B cell (primary cell): ENCODE measurements at places on chromosomes 4 and X.

DNA sequence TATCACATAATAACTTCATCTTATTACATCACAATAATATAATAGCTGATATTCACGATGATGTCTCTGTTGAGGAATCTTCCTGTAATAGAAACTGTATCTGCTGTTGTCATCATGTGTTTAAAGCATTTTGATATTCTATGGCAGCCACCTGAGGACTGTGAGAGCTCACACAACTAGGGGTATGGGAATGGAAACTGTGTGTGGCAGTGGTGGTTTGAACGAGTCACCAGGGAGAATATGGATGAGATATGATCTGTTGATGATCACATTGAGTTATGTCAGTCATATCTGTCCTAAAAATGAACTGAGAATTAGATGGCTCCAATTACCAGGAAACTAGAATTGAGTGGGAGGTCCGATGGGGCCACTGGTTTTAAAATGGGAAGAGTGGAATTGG, 169.6 kb downstream of the MID1IP1 start:
- DNase-seq: no peak

- DNase-seq: no peak
Measured at GRCh38 chr4:42483426-42484379, 86.4 kb downstream of the SHISA3 start.

- DNase-seq: no peak
Measured at GRCh38 chr4:1604181-1604705, 79.9 kb downstream of the FAM53A start.

- no peak for DNase-seq
Measured at GRCh38 chr4:173835903-173836302, 305.9 kb upstream of the HAND2 start.

DNA sequence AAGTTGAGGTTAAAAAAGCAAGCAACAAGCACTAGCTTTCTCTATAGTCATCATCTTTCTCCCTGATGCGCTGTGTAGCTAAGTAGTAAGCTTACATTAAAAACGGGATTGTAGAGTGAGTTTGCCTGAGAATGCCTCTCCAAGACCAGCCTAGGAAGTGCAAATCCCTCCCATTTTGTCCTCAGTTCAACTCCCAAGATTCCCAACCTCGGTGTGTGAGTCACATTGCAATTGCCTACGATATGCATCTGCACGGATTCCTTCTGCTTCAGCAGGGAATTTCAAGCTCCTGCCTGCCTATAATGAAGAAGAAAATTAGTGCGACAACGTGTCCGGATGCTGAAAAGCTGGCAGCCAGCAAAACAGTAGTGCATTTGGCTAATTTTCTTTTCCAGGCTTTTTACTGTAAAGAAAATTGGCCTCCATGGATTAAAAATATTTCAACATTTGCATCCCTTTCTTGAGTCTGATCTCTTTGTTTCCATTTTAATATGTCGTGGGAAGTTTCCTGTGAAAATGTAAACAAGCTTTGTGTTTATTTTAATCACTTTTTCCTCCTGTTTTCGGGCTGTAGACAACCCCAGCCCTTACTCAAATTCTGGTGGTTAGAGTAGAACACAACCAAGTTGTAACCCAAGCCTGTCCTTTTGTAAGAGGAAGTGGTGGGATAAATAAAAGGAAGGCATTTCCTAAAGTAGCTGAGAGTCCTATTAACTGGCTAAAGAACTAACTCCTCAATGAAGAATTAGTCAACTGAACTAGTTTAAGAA, 58.4 kb upstream of the TET2 start:
- DNase-seq: no peak

- no peak for DNase-seq
Measured at GRCh38 chr4:123167931-123168330, 228.7 kb upstream of the SPRY1 start.
